ENCODE measurements at places on chromosomes 4 and X.
A peak's percentile ranks its signal among the peaks of the same experiment; 100 is the strongest.

DNA sequence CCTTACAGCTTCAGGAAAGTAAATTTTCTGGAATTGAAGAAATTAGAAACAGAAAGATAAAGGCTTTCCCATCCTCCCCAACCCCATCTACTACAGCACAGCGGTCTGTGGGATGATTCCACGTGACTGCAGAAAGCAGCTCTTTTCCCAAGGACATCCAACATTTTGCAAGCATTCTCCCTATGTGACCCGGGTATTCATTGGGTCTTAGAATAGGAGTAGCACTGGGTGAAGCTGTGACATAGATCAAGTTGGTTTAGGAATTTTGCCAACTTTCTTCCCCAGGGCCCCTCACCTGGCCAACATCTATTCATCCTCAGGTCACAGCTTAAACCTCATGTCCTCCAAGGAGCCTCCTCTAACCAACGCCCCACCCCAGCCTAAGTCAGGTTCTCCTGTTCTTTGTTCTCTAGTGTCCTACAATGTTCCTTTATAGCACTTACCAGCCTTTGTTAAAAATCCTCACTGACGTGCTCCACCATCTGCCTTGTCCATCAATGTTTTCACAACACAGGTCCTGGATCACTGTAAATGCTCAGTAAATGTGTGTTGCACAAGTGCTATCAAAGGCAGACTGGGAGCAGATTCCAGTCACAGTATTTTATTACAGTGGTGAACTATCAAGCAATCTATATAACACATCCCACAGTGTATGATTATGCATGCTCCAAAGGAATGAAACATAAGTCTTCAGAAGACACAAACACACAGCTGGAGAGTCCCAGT lies 80.9 kb upstream of the MTM1 start:
- no peak for DNase-seq

DNA sequence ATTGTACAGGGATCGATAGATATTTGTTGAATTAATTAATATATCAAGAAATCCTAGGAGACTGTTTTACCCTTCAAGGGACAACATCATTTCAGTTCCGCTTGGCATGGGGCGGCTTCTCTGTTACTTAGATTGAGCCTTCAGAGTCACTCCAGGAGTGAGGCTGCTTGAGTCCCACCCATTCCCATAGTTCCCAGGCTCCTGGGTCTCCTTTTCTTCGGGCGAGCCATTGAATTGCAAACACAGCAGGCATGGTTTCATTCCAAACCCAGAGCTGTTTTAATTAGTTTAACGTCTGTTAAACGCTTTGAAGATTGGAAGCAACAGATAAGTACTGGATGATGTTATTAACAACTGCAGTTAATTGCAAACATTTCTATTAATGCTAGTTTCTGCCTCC lies 571 bp upstream of the EDA start:
- no peak for DNase-seq

DNA sequence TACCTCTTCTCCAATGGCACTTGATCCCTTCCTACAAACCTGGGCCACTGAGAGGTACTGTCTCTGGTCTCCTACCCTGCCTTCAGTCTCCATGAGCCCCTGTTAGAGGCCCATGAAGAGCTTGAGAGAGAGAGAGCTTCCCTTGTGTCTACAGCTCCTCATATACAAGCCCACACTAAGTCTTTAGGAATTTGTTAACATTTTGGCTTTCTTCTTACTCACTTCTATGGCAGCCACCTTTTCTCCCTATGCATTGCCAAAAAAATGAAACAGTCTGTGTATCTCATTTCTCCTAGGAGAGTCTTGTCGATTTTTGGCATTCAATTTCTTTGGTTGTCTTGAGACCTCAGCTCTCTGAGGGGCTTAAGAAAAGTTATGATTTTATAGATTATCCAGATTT lies 90.9 kb upstream of the LNX1 start:
- no peak for DNase-seq

DNA sequence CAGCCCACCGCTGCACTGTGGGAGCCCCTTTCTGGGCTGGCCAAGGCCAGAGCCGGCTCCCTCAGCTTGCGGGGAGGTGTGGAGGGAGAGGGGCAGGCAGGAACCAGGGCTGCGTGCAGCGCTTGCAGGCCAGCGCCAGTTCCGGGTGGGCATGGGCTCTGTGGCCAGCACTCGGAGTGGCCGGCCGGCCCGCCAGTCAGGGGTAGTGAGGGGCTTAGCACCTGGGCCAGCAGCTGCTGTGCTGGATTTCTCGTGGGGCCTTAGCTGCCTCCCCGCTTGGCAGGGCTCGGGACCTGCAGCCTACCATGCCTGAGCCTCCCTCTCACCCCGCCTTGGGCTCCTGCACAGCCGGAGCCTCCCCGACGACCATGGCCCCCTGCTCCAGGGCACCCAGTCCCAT lies 45.2 kb downstream of the RXFP1 start:
- DNase-seq: no peak

- DNase-seq: no peak
Measured at GRCh38 chr4:16117164-16117563, 33.3 kb upstream of the PROM1 start.

DNA sequence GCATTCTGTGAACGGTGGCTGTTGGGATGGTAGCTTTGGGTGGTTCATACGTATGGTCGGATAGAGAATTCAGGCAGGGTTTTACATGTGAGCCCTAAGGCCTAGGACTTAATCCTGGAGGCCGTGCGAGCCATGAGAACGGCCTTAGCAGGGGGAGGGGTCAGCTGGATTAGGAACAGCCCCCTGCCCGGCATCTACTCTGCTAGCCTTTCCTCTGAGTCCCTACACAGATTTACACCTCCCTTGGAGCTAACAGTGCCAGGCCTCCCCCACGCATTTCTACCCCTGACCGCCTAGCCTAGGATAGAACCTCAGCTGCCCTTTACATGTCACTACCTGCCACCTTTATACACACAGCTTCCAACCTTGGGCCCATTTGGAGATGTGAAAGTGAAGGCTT lies 7.1 kb downstream of the PRAF2 start:
- no peak for DNase-seq

DNA sequence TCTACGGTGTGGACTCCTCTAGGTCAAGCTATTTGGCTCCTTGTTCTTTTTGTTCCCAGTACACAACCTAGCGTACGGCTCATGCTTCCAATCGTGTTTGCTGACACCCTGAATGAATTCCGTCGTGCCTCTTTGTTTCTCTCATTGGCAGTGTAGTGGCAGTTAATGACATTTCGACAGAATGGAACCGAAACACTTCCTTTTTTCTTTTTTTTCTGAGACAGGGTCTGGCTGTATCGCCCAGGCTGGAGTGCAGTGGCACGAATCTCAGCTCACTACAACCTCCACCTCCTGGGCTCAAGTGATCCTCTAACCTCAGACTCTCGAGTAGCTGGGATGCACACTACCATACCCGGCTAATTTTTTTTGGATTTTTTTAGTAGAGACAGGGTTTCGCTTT lies 113.3 kb upstream of the ATP6AP2 start:
- no peak for DNase-seq

DNA sequence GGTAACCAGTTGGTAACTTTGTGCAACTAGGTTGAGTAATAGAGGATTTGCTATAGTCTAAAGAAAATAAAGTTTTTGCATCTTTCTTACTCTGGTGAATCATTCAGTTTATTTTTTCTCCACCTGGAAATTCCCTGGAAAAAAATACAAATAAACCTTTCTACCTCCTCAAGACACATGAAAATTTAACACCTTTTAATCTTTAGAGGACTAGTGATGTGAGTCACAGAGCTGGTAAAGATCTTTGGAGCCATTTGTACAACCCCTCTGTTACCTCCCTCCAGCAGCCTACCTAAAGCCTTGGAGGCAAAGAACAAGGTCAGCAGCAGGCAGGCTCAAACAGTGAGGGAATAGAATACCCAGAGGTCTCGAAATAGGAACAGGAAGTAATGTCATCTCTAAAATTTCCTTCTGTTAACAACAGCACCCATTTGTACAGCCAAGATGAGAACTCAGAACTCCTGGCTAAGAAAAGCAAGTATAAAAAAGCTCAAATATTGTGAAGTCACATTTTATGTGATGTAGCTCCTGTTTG lies 10.2 kb upstream of the MAOB start:
- DNase-seq: no peak

- no peak for DNase-seq
Measured at GRCh38 chrX:122565952-122566351, 618.1 kb upstream of the GRIA3 start.

DNA sequence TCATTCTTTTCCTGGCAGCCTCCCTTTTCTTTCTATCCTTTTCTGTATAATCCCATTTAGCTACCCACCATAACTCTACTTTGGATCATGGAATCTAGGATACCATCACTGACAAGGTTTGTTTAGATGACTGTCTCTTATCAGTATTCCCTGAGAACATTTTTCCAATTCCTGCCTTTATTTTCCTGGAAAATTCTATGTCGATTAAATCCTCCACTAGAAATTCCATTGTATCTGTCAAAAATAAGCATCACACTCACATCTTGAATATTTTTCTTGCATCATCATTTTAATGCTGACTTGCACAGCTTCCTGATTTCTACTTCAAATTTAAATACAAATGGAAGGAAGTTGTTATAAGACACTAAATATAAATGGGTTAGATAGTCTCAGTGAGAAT lies 20.2 kb downstream of the TRIM2 start:
- DNase-seq: no peak

DNA sequence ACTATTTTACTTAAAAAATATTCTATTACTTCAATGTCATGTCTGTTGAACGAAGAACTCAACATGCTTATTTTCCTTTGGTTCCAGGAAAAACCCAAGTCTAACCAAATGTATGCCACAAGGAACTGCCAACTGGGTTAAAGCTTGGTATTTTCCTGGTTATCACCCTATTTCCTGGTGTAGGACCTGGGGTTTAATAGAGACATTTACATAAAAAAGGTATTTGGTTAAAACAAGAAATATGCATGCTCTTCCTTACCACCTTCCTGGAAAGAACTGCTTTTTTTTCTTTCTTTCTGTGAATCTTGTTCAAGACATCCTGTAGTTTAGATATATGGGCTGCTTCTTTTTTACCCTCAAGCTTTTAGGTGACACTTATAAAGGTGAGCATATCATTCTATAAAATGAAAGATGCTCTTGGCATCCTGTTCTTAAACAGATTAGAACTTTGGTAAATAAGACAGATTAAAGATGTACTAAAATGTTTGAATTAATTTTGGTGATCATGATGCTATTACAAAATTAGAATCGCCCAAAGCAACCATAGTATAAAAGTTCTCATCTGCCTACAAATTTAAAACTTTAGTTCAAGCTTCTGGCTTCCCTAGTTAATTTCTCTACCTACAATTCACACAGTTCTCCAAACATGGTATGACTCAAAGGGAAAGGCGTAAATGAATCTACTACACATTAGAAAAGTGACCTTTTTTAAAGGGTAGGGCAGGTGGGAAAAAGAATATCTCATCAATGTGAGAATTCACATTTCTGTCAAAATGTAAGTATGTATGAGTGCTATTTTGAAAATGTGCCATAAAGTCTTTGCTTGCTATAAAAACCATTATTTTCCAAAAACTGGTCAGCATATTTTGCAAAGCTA lies 103.5 kb downstream of the CNOT6L start:
- peak; percentile 52 for DNase-seq

- peak; percentile 7 for DNase-seq
Measured at GRCh38 chrX:66408507-66408906, 230.4 kb downstream of the EDA2R start.

DNA sequence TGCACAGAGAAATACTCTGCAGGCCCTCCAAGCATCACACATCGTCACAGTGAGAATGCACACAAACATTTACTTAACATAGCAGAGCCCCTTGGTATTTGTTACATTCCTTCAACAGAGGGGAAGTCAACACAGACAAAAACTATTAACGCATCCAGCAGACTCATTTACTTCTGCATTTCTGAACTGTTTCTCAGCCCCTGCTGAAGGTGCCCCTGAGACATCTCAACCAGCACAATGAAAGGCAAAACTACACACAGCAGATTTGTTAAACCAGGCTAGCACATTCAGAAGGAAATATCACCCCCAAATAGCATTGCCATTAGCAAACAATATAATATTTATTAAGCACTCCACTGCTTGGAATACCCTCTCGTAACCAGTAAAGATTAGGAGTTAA lies 367.0 kb downstream of the RAB28 start:
- DNase-seq: no peak

Measured in activated CD4-positive, alpha-beta T cell treated with anti-CD3 and anti-CD28 coated beads, Interleukin-10, Interleukin-2, amounts not matched to agents 100 ng/mL and 50 ng/mL, durations not matched to agents 16 hours and 8 hours (primary cell).